GM12892 (cell line): ENCODE measurements at places on chromosomes 2 and 18.

GRCh38 chr2:37552339-37552738 is 119.1 kb downstream of the CDC42EP3 start:
- no peak for DNase-seq

DNA sequence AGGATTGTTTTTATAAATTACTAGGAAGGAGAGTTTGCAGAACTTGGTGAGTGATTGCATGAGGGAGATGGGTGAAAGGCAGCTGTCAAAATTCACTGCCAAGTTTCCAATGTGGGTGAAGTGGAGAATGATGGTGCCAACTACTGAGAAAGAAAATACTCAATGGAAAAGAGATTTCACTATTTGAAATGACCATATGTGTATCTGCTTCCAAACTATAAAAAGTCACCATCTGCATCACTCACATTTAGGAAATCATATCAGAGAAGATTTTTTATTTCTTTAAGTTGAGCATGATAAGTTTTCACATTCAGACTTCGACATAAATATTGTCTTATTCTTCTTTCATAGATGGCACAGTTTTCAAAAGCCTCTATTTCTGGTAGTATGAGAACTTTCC is 570.0 kb upstream of the DSEL start:
- no peak for DNase-seq

DNA sequence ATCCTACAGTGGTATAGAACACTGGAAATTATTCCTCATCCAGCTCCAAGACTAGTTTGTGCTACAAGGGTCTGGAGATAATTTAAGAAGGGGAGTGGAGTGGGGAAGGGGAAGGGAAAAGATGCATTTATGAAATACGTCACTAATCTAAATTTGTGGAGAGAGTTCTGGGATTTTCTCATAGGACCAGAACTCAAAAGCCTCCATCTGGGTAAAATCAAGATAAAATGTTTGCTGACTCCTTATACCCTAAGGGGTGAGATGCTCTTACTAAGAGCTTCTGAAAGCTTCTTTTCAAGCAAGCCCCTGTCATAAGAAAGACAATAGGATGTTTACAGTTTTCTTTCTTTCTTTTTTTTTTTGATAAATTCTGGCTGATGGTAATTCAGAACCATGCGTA is 88.5 kb upstream of the RBMS1 start:
- DNase-seq: no peak

DNA sequence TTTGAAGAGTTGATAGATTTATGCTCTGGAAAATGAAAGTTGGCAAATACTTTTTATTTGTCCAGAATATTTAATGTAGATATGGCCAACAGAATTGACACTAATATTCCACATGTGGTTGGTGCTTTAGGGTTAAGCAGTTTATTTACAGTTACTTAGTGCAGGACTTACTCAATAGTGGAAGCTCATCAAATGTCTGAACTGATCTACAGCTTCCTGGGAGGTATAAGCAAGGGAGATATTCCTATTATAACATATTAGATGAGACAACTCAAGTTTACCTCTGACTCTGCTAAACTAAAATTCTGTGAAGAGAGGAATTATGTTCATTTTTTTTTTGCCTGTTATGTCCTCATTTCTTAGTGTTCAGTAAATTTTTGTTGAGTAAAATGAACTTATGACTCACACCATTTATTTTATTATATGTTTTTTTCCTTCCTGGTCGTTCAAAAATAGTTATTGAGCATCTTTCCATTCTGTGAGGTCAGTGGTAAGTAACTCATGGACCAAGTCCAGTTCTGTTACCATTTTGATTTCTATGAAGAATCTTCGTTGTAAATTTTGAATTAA is 13.6 kb downstream of the ABI2 start:
- DNase-seq: no peak

DNA sequence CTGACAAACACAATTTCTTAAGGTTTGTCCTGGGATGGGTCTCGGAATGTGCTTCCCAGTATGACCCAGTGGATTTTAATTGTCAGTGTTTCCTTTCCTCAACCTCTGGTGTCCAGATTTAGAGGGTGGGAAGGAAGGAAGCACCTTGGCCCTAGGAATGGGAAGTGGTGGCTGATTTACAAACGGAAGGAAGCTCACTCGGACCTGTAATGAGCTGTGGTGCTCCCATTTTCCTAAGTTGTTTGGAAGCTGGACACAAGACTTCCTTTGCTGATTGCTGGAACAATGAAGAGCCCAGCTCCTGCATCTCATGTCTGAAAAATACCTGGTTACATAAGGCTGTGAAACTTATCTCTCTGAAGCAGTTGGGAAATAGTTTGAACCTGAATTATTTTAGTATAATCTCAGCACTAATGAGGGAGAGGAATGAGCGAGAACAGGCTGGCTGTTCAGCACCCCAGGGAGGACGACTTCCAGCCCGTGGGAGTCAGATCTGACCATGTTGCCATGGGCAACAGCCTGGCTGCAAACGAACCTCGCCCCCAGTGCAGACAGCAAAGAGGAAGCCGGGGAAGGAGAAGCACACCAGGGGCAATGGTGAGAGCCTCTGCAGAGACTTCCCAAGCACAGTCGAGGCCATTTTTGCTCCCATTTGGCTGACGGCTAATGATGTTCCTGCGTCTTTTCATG is 74.4 kb upstream of the ASB18 start:
- DNase-seq: no peak

GRCh38 chr2:71067567-71068217 is 756 bp upstream of the NAGK start:
- no peak for DNase-seq

GRCh38 chr2:28997237-28997846 is 16.2 kb downstream of the TOGARAM2 start:
- DNase-seq: no peak

DNA sequence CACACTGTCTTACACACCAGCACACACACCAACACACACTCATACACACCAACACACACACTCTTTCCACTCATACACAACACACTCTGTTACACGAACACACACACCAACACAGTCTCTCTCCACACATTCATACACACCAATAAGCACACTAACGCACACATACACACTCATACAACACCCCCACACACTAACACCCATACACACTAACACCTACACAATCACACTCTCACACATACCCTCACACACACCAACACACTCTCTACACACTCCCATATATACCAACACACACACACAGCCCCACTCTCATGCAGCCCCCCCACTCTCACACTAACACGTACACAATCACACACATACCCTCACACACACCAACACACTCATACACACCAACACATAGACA is 123.8 kb downstream of the DYSF start:
- DNase-seq: no peak

GRCh38 chr2:235643680-235644511 is 150.1 kb downstream of the AGAP1 start:
- no peak for DNase-seq

- no peak for DNase-seq
Measured at GRCh38 chr2:110731064-110731463, 1.3 kb upstream of the ACOXL start.

GRCh38 chr2:176128982-176129796 is at the start of gene HOXD8:
Gene HOXD8, plus strand, starts transcription at chr2:176129705. Its CDS starts 662 bp downstream, at chr2:176130367.
- no peak for DNase-seq

DNA sequence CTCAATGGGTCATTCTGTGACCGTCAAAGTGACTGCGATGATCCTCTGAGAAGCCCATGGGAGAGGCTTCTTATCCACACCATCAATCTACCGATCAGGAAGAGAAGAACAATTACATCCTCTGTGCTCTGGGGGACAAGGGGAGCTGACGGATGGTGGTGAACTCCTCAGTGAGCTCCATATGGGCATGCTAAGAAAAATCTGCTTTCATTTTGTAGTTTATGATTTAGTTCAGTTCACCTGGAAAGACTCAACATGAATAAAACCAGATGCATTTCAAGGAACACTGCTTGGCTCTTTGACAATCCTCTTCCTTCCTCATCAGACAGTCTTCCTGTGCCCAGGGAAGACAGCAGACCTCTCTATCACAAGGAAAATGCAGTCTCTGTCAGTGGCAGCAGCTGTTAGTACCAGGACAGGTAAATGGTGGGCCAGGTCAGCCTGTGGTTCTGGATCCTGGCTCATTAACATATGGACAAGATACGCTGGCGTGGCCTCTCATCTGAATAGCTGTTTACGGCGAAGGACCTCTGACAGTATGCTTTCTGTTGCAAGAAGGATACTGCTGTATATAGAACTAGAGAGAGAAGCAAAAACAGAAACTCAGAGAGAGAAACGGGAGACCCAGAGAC is 176.9 kb downstream of the BCL2 start:
- no peak for DNase-seq

DNA sequence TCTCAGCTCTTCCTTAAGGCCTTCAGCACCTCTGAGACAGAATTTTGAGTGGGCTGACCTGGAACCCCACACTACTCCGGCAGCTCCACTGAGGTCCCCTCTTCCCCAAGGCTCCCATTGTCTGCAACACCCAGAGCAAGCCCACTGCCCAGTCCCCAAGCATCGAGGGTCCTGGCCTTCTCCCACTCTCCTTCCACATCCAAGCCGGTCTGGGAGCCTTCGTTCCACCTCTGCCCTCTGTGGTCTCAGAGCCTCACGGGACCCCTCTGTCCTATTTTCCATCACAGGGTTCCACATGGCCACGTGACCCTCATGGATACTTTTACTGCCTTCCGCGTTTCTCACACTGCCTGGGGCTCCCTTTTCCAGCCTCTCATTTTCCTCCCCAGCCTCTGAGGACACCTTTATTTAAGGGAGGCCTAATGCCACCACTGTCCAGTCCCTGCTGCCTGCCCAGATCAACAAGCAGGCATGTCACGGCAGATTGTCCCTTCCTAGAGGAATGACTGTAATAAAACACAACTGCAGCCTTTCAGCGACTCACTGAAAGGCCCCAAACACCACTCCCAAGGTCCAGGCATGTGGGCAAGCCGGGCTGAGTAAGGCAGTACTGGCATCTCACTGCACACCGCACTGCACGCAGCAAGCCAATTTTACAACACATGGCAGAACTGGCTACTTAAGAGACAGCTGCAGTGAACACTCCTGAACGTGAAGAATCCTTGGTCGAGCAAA is 7.9 kb upstream of the SALL3 start:
- DNase-seq: no peak

GRCh38 chr18:2923464-2923863 is 76.7 kb downstream of the EMILIN2 start:
- no peak for DNase-seq

DNA sequence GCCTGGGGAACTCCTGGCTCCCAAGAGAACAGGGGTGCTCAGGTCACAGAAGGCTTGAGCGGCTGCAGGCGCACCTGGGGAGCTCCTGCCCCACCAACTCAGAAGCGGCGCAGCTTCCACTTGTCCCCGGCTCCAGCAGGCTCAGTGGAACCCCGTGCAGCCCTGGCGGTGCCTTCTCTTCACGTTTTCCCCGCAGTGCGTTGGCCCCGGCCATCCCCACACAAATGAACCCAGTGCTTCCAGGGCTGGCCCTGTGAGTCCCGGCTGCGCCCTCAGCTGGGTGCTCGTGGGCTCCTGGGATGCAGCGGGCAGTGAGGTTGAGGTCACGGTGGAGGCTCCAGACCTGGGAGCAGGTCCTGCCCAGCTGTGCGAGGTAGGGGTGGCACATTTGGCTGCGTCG is 17.9 kb upstream of the MBD2 start:
- no peak for DNase-seq

GRCh38 chr2:78614726-78615125 is 410.8 kb upstream of the REG3G start:
- DNase-seq: no peak

DNA sequence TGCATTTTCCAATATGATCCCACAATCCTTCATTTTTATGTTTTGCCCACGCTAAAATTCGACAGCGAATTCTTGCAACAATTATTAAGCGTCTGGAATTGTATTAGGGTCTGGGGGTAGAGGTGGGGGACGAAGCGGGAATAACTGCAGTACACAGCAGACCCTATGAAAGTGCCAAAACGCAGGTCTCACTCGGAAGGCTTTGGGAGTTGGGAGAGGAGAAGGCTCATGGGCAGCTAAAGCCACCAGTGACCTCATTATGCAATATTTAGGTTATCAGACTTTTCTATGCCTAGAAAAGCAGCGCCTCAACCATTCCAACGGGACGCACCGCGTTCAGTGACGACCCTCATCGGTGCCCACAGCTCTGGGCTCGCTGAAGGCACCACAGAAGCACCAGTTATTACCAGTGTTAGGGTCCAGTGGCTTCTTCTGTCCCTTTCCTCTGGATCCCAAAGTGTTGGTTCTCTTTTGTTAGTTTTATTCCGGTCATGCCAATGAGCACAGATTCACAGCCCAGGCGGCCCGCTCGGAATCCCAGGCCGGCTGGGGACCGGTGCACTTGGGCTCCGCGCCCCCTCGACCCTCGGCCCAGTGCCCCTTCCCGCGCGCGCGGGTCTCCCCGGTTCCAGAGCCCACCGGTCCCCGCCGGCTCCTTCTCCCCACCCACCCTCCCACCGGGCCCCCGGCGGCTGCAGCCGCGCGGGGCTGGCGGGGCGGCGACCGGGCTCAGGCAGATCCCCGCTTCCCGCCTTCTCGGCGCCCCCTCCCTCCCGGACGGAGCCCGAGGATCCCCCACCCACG is 737 bp upstream of the MAPK4 start:
- DNase-seq: no peak

DNA sequence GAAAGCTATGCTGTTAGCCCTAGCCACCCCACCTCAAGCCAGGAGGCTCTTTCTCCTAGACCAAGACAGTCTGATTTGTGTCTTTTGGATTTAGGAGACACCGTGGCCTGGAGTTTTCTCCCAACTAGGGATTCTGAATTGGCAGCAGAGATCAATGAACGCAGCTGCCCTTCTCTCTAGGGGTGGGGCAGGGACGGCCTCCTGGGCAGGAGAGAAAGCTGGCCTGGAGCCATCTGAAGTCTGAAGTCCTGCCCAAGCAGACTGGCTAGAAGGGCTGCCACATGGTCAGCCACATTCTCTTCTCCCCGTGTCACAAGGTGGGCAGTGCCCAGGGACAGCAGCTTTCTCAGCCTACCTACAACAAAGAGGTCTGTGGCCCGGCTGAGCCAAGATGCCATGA is 45.1 kb downstream of the PIEZO2 start:
- DNase-seq: no peak

DNA sequence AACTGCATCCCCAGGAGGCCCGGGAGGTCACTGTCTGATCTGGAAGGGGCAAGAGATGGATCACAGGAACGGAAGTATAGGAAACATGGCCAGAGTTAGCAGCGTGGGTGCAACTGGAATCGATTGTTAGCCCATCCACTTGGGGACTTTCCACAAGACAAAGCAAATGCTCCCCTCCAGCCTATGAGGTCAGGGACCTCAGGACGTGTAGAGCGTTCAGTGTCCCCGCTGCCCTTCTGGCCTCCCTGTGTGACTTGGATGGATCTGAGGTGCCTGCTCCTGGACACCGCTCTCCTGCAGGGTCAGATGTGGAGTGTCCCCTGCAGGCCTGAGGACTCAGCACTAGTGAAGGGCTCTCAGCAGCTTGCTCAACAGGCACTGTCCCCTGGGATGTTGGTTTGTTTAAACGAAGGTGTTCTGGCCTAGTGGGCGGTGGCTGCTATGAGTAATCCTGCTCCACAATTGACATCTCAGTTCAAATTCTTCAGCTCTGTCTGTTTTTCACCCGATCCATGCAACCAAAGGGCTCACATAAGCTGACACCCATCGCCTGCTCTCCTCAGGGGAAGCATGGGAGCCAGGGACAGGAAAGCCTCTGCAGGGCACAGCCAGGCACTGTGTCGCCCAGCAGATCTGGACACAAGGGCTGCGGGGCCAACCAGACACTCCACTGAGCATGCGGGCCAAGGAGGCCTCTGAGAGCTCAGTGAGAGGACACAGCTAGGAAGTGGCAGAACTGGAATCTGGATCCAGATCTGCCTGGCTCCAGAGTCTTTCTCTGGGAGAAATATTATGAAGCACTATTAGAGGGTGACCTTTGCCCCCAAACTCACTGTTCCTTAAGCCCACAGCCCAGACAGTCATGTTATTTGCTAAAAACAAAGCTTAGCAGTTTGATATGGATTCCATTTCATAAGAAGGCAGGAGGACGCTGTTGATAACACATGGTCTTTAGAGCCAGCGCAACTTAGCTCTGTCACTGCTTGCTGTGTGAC is 78.5 kb downstream of the RHOB start:
- no peak for DNase-seq
